ENCODE measurements at places on chromosomes 5 and 9.

GRCh38 chr5:29719171-29719570 is 1474.3 kb upstream of the CDH6 start:
- DNase-seq, result no peak

GRCh38 chr5:160792281-160792680 is 59.7 kb downstream of the ATP10B start:
- no peak for DNase-seq

DNA sequence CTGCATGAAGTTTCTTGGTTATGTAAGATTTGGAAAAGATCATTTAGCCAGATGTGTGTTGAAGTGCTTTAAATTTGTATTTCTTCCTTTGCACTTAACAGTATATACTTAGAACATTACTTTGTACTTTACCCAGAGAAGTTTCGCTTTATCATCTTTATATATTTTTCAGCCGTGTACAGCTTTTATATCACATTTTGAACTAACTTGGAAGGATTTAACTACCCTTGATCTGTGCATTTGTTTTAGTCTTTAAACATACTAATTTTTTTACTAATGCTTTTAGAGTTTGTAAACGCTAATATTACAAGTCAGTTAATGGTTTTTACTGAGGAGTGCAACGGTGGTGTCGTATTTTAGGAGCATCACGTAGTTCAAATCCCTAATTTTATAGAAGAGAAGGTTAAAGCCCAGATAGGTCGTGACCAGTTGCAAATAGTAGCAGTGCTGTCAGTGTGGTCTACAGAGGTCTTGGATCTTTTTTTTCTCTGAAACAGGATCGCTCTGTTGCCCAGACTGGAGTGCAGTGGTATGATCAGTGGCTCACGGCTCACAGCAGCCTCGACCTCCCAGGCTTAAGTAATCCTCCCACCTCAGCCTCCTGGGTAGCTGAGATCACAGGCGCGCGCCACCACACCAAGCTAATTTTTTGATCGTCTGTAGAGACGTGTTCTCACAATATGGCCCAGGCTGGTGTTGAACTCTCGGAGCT is 2.0 kb downstream of the MATR3 start:
- no peak for DNase-seq

DNA sequence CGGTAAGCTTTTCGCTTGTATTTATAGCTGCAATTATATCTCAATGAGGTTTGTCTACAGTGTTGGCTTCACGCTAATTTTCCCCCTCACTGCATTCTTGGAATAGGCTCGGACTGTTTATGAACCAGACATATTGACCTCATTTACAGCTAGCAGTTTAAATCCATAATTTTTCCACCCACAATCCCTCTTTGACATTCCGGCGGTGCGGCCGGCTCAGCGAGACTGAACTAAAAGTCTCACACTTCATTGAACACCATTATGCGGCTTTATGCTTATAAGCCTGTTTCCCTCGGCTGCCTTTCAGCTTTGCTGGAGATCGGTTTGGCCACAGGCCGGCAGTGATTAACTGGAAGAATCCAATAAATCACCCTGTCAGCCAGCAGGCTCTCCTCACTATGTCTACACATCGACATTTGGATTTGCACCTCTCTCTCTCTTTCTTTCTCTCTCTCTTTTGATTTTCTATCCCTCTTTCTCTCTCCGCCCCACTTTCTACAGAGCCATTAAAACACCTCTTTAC is 315.0 kb upstream of the TLE4 start:
- no peak for DNase-seq

All from vagina (tissue), 2 donors.